Stimulated activated CD8-positive, alpha-beta memory T cell treated with anti-CD3 and anti-CD28 coated beads, Interleukin-15, amount 100 ng/mL, for 48 hours (primary cell): ENCODE measurements at places on chromosomes 11 and 22.

DNA sequence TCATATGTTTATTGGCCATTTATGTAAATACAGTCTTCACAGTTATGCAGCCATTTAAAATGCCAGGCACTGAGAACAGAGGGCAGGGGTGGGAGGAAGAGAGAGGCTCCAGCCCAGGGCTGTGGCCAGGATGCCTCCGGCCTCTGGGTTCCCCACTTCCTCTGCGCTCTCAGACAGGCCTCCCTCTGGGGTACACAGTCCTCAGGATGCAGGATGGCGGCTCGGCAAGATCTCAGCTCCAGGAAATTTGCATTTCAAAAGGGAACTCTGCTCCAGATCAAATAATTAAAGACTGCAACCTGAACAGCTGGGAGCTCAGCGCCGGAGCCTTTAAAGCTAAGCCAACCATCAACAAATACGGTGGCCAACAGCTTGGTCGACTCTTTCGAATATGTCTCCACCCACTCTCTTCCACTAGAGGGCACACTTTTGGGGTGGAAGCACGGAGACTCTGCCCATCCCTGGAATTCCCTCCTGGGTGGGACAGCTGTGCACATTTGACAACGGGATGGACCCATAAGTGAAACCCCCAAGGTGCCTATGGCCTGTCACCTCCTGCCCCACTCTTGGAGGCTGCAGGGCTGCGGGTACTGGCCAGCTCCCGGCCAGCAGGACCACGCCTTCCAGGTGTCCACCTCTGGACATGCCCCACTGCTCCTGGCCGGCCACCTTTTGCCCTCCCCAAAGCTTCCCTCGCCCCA is 1044.7 kb downstream of the BRD1 start:
- DNase-seq = no peak

DNA sequence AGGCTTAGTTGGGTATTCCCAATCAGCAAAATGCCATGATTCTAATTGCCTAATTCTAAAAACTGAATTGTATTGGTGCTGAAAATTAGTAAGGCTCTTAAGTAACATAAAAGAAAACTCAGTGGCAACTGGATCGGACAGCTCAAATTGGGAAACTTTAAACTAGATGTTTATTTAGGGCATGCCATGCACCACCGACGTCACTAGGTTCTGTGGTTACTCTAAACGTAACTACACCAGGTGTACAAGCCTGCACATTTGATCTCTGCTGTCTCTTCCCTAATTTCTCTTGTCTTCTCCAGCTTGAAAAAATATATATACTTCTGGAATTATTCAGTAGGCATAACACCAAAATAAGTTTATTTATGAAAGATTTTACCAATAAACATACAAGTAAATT is 378.2 kb downstream of the DCDC1 start:
- DNase-seq = no peak

DNA sequence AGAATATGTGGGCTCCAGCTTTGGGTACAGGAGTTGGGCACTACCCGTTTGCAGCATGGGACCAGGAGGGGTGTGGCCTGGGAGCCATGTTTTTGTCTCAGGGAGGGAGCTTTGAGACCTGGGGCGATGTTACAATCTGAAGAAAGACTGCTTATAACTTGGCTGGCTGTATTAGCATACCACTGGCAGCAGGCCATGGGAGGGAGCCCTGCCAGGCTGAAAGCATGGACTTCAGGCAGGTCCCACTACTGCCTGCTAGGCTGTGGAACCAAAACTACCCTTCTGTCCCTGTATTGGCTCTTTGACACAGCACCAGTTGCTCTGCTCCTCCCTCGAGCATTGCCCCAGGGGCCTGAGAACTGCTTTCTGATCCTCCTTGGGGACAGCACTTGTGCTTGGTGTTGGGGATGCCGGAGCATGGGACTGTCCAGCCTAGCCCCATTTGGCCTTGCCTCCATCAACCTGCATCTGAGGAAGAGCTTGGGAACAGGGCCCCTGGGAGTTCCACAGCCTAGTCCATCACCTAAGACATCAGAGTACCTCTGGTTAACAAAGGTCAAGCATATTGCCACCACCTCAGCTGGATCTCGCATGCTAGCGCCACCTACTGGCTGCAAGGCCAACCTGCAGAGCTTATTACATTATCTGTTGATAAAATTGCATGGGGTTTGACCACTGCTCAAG is 217.4 kb downstream of the SBF2 start:
- peak; percentile 14 for DNase-seq

DNA sequence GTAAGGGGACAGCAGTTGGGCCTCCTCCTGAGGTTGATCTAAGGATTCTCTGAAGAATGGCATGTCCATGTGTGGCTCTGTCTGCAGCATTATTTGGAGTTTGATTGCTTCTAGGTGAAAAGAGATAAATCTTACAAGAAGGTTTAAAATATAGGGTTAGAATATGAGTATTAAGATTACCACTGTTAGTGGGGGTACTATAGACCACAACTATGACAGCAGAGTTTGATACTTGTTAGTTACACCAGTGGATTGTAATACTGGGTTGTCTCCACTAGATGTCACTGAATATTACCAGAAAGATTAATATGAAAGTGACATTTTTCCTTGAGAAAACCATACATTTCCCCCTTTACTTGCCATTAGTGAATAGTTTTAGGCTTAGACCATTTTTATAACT is 47.9 kb downstream of the ZNF280B start:
- no peak for DNase-seq
